ENCODE measurements at places on chromosomes 3 and 15.
A peak's percentile ranks its signal among the peaks of the same experiment; 100 is the strongest.

GRCh38 chr3:2391896-2392295 lies 293.2 kb downstream of the CNTN4 start:
- no peak for DNase-seq

DNA sequence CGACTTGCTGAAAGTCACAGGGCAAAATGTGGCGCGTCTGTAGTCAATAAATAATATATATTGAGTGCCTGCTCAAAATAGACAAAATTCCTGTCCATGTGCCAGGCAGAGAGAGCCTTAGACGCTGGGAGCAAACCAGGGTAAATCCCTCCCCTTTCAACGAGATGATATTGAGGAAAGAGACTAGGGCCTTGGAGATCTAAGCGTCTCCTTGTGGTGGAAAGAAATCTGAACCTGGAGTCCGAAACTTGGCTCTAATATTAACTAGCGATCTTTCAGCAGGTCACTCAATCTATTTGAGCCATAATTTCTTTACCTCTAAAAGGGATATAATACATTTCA lies 348 bp upstream of the DPP8 start:
- DNase-seq, result no peak

GRCh38 chr15:40282869-40283614 lies at the start of gene ANKRD63:
Gene ANKRD63, minus strand, starts transcription at chr15:40283064. Its CDS starts 478 bp downstream, at chr15:40282586.
- peak; percentile 29 for DNase-seq

DNA sequence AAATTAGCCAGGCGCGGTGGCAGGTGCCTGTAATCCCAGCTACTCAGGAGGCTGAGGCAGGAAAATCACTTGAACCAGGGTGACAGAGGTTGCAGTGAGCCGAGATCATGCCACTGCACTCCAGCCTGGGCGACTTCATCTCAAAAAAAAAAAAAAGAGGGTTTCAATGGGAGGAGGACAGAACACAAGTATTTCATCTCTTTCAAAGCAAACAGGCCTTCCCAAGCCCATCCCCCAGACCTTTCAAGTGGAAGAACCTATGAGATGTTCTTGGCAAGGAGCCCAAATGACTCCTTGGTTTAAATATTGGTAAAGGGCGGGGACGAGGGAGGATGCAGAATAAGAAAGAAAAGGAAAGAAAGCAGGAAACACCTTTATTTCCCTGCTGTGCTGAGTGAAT lies 62.2 kb upstream of the MCF2L2 start:
- DNase-seq, result no peak

GRCh38 chr15:66698318-66698961 lies 3.6 kb upstream of the SMAD6 start:
- DNase-seq, result no peak

DNA sequence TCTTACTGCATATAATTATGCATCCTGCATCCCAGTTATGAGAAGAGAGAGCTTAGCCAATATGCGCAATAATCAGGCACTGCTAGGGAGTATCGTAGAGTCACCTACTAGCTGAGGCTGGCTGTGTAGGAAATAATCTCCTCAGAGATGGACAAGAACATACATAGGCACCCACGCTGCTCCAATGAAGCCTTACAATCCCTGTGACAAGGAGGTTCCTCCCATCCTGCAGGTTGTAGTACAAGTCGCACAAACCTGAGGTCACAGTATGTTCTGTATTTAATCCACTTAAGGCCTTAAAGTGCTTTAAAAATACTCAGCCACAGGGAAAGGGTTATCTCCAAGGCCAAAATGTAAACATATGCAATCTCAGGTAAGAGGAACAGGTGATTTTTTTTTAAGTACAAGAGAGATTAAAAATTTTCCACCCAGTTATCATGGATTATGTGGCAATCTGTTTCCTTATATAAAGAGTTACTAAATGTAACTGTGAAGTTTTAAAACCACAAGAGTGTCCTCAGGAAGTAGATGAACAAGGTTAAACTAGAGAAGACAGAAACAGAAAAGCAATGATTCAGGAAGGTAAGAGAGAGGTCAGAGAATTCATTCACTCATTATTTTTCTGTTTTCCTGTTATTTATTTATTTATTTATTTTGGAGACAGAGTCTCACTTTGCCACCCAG lies 7.5 kb upstream of the COLQ start:
- DNase-seq, result no peak

DNA sequence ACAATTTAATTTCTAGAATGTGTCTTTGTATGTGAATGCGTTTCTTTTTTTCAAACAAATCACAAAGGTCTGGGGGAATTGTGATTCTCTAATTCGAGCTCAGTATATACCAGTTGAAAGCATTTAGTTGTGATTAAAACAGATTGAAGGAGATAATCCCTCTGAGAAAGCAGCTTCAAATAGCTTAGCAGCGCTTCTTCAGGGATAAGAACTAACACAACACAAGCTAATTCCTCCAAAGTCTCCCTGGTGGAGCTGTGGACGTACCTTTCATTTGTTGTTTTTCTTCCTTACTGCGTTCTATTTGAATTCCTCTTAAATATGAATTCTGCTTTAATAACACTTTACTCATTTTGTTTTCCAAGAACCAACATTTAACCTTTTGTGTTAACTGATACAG lies 286.7 kb downstream of the ROBO2 start:
- no peak for DNase-seq

DNA sequence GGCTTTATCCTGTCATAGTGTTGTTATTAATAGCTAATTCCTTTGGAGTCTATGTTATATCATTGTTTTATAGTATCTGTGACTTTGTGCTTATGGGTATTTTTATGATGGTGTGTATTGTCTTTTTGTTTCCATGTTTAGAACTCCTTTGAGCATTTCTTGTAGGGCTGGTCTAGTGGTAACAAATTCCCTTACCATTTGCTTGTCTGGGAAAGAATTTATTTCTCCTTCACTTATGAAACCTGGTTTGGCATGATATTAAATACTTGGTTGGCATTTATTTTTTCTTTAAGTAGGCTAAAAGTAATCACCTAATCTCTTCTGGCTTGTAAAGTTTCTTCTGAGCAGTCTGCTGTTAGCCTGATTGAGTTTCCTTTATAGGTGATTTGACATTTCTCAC lies 47.7 kb upstream of the ROBO1 start:
- DNase-seq, result no peak

- no peak for DNase-seq
Observed at GRCh38 chr3:72977060-72977808, 19.4 kb upstream of the PPP4R2 start.

- DNase-seq, result no peak
Observed at GRCh38 chr3:47306022-47306421, 23.3 kb downstream of the KLHL18 start.

- no peak for DNase-seq
Observed at GRCh38 chr3:173089283-173089682, 51.8 kb downstream of the SPATA16 start.

DNA sequence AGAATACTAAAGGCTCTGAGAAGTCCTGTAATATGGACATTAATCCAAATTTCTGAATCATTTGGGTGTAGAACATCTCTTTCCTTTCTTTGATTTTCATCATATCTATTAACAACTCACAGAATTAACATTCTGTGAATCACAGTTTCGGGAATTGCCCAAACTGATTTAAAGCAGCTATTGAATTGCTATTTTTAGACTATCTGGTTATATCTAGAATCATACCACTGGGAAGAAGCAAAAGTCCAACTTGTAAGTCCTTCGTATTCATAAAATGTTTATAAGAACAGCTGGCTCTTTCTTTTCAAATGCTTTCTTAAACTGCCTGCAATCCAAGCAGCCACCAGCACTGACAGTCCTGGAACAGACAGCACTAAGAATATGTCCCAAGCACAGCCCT lies 733.0 kb downstream of the NTRK3 start:
- DNase-seq, result no peak

- DNase-seq, result peak; percentile 23
Observed at GRCh38 chr3:172332256-172333041, 115.8 kb downstream of the GHSR start.

GRCh38 chr3:169954142-169954756 lies 12.4 kb upstream of the SEC62 start:
- no peak for DNase-seq

Measured in stimulated activated CD4-positive, alpha-beta T cell treated with anti-CD3 and anti-CD28 coated beads, TNF-alpha, amount 100 ng/mL, for 24 hours (primary cell).